Osteoblast (primary cell): ENCODE measurements at places on chromosomes 5 and 9. TPM values are rescaled to one million over a fixed set of nuclear protein-coding genes. Genes with fewer than 3 reads are reported as not detected.
A peak's percentile ranks its signal among the peaks of the same experiment; 100 is the strongest.

DNA sequence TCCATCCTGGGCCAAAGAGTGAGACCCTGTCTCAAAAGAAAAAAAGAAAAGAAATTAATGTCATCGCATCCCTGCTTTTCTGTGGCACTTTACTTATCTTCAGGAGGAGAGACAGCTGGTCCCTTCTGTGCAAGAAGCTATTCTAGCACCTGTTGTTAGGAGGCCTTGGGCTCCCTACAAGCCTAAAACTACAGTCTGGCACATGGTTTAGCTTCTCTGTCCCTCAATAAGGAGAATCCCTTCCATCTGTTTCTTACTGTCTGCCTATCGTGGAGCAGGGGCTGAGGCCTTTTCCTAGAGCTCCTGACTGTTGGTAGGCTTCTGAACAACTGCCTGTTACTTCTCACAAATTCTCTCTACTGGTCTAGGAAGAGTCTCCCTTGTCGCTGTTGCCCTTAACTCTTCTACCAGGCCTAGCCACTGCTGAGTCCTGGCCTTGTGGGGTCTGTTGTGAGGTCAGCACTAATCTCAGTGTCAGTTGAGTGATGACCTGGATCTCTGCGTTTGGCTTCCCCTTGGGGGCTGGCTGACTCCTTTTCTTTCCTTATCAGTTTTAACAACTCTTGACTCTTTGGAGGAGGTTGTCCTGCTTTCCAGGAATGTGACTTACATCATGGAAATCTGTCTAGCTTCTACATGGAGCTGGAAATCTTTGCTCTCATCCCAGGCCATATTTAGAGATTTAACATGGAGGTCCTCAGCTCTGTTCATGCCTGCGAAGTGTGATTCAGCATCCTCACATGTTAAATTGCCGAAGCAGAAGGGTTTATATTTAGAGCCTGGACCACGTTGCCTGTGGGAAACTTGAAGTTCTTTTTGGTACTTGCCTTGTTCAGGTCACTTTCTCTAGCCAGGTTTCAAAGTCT, 5.7 kb upstream of the GARNL3 start:
- DNase-seq, result no peak

GRCh38 chr5:168268949-168269936, 22.2 kb upstream of the WWC1 start:
- DNase-seq, result peak; percentile 96

- no peak for DNase-seq
These were observed 53.3 kb downstream of the FOXD1 start for GRCh38 chr5:73395256-73395655.

NMUR2 gene
- total RNA-seq, result not detected in 2 replicates

ZNF483 gene
- total RNA-seq, result 5.9 and 6.2 TPM in 2 replicates

GRCh38 chr9:25353783-25354182, 324.5 kb downstream of the TUSC1 start:
- DNase-seq, result no peak

DNA sequence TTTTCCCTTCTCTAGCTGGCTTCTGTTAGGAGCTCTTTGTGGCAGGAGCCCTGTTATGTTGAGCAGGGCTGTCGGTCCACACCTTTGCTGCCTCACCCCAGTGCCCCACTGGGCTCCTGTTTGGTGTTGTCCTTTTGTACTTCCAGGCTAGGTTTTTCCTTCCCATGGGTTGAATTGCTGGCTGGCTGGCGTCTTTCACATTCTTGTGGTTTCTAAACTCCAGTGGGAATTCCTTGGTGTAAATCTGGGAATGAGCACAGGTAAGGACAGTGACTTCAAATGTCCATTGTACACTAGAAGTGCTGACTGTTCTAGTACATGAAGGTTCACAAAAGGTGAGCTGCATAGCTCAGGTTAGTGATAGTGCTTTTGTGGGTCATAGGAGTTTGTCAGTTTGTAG, 30.4 kb downstream of the RASGRF2 start:
- DNase-seq, result no peak

GRCh38 chr5:28710360-28710759, 1672.0 kb upstream of the CDH9 start:
- no peak for DNase-seq

GRCh38 chr5:14810282-14810681, 61.3 kb downstream of the ANKH start:
- no peak for DNase-seq

- no peak for DNase-seq
These were observed 14.6 kb upstream of the CFAP95 start for GRCh38 chr9:69805962-69806515.

SMIM27 gene
- 1.8 and 2.9 TPM in 2 replicates for total RNA-seq

GRCh38 chr5:33688526-33688925, 203.3 kb downstream of the ADAMTS12 start:
- DNase-seq, result no peak

- no peak for DNase-seq
These were observed 143.7 kb downstream of the ACER2 start for GRCh38 chr9:19552282-19553105.

GRCh38 chr5:80255431-80255810, 427 bp downstream of the SERINC5 start:
- DNase-seq, result peak; percentile 96

GRCh38 chr5:1549475-1550030, 25.8 kb upstream of the LPCAT1 start:
- DNase-seq, result peak; percentile 68

RARS1 gene
- 174 and 243 TPM in 2 replicates for total RNA-seq

GRCh38 chr5:131776450-131776849, 20.4 kb downstream of the FNIP1 start:
- no peak for DNase-seq

PCDHGA6 gene
- total RNA-seq, result 5.0 and 5.1 TPM in 2 replicates

DNA sequence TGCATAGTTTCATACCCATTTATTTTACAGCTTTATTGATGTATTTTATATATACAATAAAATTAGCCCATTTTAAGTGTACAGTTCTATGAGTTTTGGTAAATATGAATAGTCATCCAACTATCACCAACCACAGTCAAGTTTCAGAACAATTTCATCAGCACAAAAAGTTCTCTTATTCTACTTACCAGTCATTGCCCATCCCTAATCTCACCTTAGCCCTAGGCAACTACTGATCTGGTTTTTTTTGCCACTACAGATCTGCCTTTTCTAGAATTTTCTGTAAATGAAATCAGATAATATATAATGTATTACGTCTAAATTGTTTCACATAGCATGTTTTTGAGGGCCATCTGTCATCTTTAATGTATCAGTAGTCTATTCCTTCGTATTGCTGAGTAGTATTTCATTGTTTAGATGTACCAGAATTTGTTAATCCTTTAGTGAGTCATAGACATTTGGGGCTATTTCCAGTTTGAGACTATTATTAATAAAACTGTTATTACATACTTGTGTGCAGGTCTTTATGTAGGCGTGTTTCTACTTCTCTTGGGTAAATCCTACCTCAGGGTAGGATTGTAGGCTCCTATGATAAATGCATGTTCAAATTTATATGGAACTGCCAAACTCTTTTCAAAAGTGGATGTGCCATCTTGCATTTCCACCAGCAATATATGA, 198.5 kb upstream of the ADAMTSL1 start:
- DNase-seq, result no peak

GRCh38 chr5:140341591-140341990, 4.8 kb downstream of the HBEGF start:
- peak; percentile 78 for DNase-seq

FYB1 gene
- total RNA-seq, result under 0.01 TPM in 1 of 2 replicates, not detected in the other

DNA sequence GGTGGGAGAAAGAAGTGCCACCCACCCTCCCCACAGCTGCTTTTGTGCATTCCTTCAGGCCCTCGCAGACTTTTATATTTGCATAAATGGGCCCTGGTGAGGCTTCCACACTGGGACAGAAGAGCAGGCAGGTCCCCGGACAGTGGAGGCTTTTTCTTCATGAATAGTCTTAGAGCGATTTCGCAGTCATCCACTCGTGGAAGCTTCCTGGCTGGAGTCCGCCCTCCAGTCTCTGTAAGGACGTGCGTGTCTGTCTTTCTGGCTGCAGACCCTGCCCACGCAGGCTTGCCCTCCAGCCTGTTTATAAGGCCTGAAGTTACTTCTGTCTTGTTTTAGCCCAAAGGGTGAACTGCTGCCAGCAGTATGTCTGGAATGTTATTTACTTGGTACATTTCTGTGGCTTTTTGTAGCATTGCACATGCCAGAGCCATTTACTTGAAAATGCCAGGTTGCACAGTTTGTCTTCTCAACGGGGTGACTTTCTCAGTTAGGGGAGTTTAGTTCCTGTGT, 195.7 kb downstream of the AOPEP start:
- peak; percentile 90 for DNase-seq
